ENCODE measurements at places on chromosomes 11 and 22.

DNA sequence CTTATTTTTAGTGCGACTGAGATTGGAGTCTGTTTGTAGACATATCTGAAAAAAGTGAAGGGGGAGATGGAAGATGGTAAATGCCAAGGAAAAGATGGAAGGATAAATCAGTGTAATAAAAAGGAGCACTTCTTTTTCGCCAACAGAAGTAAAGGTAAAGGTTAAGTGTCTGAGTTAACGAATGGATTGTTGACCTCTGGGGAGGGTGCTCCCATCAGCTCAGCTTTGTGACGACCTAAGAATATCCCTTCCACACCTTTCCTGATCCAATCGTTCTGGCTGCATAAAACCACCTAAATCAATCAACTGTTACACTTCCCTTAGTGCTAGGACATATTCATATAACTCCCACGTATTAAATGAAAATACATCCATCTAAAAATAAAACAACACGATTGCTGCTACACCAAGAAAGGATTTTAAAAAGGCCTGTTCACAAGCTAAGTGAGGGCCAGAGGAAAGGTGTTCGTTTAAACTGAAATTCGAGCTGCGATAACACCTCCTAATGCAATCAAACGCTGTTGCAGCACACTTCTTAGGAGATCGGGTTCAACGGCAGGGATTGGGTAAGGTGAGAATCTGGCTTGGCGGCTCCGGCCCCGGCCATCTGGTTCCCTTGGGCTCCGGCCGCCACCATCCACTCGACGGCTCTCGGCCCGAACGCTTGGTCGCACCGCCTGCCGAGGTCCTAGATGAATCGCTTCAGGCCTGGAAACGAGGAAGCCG is 658 bp downstream of the C11orf71 start:
- no peak for DNase-seq

DNA sequence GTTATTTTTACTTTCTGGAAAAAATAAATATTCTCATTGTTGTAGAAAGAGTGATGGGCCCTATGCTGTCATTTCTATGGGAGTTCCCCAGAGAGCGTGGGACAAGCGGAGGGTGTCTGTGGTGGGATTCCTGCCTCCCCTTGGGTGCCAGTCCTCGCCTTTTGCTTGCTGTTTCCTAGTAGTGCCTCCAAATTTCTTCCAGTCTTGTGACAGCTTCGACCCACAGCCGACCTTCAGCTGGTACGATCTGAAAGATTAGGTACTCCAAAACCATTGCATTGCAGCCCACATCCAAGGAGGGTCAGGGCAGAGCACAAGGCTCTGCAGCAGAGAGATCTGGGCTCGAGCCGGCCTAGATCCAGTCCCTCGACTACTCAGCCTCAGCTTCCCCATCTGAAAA is 58.9 kb upstream of the EMID1 start:
- no peak for DNase-seq

DNA sequence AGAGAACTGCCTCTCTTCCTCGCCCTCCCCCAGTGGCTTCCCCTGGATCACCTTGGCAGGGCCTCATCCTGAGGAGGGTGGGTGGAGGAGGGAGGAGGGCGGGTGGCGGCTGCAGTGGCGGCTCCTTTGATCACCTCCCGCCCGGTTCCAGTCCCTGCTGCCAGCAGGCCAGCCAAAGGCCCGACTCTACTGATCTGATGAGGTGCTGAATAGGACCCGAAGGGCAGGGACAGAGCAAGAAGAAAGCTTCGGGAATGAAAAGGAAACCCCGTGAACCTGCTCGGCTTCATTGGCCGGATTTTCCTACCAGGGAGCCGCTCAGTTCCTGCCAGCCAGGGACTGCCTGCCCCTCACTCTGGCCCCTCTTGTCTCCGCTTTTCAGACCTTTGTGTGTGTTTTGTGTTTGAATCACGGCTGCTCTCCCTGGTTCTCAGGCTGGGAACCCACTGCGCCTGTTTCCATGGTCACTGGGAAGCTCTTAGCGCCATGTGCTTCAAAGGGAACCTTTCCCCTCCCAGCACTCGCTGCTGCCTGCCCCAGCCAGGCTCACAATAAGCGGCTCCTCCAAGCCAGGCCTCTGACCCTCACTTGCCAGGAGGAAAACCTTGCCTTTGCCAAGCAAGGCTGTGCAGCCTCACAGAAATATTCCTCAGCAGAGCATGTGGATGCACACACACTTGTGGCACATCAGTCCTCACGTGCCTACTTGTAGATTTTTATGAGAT is 56.8 kb downstream of the C22orf31 start:
- DNase-seq = peak; percentile 46

- no peak for DNase-seq
These were observed 10.5 kb downstream of the SLC43A3 start for GRCh38 chr11:57416436-57416835.

DNA sequence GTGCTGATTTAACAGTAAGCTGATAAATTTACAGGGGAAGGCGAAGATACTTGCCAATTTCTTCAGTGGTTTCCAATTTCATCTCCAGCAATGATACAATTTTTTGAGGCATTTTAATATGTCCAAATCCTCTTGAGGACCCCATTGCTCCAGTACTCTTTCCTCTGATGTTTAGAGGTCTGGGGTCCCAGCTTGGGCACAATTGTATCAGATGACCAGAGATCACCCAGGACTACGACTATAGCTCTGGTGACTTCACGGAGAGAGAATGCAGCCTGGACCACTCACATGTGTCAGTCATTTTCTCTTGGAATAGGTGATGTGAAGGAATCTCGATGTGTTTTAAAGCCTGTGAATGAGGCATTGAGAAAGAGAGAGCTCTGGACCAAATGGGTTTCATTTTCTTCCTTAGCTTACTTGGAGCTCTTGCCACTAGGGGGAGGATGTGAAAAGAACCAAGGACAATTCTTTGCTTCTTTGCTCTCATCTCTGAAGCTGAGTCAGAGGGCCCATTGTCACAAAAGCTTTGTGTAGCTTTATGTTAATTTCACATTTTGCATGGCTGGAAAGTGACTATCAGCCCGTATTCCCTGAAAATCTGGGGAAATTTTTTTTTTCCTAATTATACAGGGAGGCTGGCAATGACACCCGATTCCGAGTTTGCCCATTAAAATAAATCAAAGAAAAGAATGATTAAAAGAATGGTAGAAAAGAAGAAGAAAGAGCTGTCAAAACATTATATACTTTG is 6.7 kb upstream of the CCDC90B start:
- DNase-seq = peak; percentile 74

DNA sequence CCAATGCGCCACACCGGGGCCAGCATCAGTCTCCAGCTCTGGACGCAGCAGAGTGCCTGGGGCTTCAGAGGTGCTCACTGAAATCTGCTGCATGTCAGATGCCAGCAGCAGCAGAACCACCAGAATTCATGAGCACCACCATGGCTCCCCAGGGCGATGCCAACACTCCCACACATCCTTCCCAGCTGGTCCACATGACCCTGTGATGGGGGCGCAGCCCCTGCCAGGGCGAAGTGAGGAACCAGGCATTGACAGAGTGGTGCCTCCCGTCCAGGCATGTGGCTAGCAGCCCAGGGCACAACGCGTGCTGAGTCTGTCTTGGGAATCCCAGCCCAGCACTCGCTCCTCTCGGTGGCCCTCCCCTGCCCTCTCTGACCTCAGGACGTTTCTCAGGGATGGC is 80.4 kb downstream of the DHCR7 start:
- DNase-seq = no peak

GRCh38 chr22:50091092-50091768 is 1.4 kb downstream of the MOV10L1 start:
- no peak for DNase-seq

GRCh38 chr11:110710628-110711381 is 1.4 kb downstream of the ARHGAP20 start:
- peak; percentile 23 for DNase-seq

DNA sequence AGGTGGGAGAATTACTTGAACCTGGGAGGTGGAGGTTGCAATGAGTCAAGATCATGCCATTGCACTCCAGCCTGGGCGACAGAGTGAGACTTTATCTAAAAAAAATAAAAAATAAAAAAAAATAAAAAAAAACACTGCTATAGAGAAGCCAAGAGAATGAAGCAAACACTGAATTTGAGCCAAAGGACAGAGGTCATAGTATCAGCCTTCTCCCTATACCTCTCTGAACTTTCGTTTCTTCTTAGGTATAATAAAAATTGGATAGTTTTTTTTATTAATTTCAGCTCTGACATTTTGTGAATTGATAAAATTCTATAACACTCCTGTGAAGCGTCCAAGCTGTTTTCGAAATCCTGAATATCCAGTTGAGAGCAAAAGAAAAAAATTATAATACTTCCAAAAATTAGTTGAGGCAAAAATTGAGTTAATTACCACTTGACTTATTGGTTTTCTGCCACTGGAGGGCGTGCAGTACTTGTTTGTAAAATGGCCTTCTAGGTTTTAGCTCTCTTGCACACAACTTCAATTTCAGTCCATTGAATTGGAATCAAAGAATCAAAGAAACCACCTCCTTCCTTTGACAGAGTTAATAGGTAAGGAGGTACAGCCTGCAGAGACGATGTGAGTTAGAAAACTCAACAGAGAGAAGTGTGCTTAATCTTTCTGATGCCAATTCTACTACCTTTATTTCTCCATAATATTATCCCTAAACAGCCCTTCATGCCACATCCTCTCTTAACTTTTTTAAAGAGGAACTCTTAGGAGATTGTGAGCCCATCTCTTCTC is 143.2 kb downstream of the BBOX1 start:
- DNase-seq = peak; percentile 68

- DNase-seq = no peak
These were observed 26.7 kb downstream of the ALG8 start for GRCh38 chr11:78112582-78113275.

DNA sequence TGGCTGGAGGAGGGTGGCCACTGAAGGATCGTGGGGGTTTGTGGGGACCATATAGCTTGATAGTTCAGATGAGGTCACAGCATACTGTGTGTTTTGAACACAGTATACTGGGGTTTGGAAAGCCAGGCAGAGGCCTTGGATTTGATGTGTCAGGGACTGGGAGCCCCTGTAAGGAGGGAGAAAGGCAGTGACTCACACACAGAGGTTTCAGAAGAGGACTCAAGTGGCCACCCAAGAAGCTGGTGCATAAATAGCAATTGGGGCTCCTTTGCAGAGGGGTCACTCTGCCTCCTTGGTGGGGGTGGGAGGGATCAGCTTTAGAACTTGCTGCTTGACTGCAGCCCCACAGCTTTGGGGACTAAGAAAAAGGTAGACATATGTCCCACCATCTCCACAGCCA is 39.3 kb downstream of the SLC5A1 start:
- DNase-seq = peak; percentile 2

DNA sequence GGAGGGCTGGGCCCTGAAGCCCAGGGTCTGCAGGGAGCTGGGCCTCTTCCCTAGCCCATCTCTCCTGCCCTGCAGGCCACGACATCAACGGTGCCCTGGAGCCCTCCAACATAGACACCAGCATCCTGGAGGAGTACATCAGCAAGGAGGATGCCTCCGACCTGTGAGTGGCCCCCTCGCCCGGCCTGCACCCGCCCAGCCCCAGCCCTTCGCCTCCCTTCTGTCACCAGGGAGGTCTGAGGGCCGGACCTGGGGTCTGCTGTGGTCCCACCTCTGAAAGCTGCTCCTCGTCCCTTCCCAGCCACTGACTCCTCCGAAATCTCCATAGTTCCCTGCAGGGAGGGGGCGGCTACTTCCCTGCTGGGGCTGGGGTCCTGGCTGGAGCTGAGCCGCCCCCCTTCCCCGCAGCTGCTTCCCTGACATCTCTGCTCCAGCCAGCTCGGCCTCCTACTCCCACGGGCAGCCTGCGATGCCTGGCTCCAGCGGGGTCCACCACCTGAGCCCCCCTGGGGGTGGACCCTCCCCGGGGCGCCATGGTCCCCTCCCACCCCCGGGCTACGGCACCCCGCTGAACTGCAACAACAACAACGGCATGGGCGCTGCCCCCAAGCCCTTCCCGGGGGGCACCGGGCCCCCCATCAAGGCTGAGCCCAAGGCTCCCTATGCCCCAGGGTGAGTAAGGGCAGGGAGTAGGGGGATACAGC is 13.3 kb downstream of the MYRF start:
- DNase-seq = no peak

- DNase-seq = peak; percentile 73
These were observed 46.1 kb upstream of the OR4B1 start for GRCh38 chr11:48170241-48171233.

DNA sequence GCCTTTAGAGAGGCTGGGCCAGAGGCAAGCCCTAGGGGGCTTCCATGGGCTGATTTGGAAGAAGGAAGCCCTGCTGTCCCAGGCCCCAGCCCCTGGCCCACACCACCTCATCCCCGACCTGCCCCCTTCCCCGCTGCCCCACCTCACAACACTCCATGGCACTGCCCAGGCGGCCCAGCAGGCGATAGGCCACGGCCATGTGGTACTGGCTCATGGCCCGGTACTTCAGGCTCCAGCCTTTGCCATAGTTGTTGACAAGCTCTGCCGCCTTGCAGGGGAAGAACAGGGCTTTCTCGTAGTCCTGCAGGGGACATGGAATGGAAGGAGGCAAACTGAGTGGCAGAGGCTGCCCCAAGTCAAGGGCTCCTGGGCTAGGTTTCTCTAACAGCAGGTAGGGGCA is 6.4 kb downstream of the RAPSN start:
- DNase-seq = no peak

DNA sequence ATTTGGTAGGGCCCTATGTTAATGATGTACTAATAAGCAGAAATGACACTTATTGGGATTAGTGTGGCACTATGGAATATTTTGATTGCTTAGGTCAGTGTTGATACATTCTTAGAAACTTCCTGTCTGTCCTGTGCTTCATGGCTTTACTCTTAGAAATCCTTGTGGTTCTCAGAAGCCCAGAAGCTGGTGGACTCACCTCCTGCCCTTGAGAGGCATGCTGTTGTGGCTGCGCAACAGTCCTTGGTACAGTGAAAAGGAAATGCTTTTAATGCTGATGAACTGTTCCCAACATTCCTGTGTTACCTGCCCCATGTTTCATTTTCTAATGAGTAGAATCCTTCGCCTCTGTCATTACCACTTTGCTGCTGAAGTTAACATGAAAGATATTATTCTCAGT is 52.4 kb upstream of the MYO18B start:
- DNase-seq = no peak

DNA sequence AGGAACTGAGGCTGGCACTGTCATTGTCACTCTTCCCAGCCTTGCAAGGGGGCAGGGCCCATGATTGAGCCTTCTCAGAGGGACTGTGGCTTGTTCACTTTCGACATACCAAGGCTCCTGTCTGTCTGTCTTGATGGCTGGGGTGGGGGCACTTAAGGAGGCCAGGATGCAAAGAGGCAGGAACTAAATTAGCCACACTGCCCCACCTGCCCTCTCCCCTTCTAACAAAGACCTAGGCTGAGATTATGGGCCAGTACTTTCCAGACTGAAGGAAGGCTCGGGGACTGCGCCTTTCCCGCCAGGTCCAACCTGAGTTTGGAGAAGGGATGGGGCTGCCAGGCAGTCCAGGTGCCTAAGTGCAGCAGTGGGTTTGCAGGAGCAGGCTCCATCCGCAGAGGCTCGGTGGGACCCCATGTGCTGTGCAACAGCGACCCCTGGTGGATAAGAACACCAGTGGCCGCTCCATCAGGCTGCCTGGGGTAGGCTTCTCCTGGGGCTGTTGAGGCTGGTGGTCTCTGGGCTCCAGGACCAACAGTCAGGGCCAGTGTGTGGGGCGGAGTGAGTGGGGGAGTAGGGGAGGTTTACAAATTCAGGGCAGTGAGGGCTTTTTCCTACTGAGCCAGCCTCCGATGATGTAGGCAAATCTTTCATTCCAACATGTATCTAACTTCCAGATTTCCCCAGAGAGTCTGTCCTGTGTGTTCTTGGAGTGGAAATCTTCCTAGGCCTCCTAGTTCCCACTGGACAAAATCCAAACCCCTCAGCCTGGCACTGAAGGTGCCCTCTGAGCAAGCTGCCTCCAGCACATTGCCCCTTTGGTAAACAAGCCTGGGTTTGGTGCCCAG is 93.9 kb downstream of the INSC start:
- DNase-seq = peak; percentile 65

GRCh38 chr11:113736323-113736722 is 30.2 kb upstream of the TMPRSS5 start:
- no peak for DNase-seq
